ENCODE measurements at places on chromosomes 5 and 9. TPM values are rescaled to one million over a fixed set of nuclear protein-coding genes. Genes with fewer than 3 reads are reported as not detected.

Gene MYMK
- total RNA-seq, result not detected

Gene PCDHGA11
- not detected for total RNA-seq

DNA sequence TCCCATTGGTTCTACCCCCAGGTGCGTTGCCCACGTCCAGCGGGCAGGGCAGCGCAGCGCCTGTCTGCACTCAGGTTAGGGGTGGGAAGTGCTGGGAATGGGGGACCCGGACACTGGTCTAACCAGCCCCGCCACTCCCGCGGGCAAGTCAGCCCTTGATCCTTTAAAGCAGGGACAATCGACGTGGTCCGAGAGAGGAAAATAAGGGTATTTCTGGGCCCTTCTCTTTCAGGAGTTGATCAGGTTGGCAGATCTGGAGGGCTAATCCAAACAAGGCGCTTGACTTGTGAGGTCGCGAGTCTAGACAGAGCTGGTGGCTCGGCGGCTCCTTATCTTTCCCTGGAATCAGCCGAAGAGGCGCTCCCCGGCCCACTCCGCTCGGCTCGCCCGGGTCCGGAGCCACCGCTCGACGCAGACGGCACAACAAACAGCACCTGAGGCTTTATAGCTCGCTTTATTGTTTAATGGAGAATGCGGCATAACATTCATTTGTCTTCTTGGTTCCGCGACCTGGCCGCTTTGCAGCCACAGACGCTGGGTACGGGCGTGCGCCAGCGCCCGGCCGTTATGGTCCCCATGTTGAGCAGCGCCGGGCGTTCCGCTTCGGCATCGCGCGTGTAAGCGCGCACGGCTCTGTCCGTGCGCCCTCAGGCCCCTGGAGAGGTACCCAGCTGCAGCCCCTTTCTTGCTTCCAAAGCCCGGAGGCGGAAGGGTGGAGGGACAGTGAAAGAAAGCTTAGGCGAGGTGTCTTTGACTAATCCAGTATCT, 15.8 kb downstream of the ISL1 start:
- no peak for DNase-seq

DNA sequence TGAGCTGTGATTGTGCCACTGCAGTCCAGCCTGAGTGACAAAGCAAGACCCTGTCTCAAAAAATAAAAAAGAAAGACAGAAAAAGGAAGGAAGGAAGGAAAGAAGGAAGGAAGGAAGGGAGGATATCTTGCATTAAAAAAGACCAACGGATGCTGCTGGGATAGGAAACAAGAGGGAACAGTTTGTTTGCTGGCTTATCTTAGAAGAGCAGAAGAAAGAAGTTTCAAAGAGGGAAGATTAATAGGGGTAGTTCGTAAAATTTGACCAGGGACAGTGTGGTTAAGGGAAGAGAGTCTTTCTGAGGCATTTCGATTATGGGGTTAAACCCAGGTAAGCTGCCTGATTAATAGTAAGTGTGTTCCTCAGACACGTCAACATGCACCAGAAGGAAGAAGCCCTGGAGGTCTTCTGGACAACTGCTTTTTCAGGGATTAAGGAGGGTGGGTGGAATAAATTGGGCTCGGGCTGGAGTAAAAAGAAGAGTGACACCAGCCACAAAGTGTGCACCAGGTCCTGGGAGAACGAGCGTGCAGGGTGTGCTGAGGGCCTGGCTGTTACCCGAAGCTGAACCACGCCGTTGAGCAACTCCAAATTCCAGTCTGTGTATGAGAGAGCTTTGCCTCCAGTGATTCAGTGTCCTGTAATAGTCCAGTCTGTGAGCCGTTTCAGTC, 24.8 kb downstream of the FYB1 start:
- DNase-seq, result no peak

DNA sequence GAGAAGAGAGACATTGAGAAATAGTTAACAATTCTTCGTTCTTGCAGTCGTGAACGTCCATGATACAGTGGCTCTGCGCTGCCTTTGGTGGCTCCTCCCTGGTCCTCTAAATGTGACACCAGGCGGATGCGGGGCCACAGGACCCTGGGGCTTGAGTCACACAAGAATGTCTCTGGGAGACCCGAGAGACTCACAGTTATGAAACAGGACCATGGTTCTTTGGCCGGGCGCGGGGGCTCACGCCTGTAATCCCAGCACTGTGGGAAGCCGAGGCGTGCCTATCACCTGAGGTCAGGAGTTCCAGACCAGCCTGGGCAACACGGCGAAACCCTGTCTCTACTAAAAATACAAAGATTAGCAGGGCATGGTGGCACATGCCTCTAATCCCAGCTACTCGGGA, 767 bp upstream of the ZDHHC11 start:
- no peak for DNase-seq

DNA sequence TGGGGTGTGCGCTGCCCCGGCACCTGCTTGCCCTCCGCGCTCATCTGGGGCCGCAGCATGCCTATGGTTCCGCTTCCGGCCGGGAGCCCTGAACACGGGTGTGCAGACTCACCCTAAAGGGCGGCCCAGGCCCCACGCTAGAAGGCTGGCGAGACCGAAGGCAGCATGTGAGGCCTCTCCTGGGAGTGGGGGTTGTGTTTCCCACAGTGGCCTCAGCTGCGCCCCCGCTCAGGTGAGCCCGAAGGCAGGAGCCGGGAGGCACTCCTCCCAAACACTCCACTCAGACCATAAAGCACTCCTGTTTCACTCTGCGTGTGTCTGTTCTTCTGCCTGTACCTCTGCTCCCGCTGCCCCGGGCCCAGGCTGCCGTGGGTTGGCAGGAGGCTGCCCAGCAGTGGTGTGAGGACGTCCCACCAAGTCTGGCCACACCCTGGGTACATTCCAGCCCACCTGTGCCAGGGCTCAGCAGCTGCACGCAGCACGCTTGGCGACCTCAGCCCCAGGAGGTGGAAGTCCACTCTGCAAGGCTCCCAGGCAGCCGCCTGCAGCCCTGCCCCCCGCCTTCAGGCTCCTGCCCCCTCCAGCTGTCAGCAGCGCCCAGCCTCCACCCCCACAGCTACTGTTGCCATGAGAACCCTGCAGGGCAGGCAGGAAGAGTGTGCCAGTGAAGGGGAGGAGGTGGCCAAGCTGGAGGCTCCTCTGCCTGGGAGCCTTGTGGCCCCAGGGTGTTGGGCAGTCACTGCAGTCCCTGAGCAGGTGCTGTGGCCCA, 1.2 kb upstream of the AJM1 start:
- no peak for DNase-seq

DNA sequence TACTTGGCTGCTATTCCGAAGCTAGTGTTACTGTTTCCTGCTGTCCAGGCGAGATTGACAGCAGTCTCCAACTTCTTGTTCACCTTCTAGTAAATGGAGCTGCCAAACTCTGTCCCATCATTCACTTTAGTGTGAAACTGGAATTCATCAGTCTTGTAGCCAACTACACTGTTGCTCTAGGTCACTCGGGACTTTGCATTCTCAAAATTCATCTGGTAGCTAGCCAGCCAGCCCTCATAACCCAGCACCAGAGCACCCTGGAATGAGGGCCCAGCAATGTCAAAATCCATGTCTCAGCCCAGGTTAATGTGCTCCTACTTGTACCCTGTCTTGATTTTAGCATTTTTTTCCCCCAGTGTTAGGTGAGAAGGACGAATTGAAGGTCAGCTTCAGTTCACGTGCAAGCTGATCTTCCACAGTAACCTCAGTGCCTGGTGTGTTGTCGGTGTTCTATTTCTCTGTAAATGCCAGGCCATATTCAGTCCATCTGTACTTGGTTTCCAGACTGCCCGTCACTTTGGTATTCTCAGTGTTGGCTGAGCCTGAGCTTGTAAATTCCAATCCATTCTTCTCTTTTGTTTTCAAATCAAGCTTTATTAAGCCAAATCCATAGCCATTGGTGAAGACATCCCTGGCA, 28.9 kb downstream of the ZNF169 start:
- no peak for DNase-seq

GRCh38 chr9:15426019-15426418, 3.3 kb downstream of the SNAPC3 start:
- DNase-seq, result no peak

- peak; percentile 38 for DNase-seq
Measured at GRCh38 chr5:57383093-57383861, 99.3 kb downstream of the ACTBL2 start.

DNA sequence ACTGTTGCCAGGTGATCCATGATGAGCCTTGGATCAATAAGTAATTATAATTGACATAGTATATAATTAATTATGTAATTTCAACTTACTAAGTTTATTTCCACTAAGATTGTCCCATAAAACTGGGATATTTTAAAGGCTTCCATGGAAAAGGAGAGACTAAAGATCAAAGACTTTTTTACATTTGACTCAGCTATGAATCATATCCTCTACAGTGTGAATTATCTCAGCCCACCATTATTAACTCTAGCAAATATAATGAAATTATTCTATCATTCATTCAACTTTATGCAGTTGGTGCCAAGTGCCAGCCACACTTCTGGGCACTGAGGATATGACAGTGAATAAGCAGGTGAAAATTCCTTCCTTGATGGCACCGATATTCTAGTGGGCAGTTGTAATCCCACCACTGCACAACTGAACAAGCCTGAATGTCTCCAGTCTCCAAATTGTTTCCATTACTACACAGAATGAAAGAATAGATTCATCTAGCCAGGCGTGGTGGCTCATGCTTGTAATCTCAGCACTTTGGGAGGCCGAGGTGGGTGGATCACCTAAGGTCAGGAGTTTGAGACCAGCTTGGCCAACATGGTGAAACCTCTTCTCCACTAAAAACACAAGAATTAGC, 21.9 kb upstream of the TXN start:
- DNase-seq, result no peak

DNA sequence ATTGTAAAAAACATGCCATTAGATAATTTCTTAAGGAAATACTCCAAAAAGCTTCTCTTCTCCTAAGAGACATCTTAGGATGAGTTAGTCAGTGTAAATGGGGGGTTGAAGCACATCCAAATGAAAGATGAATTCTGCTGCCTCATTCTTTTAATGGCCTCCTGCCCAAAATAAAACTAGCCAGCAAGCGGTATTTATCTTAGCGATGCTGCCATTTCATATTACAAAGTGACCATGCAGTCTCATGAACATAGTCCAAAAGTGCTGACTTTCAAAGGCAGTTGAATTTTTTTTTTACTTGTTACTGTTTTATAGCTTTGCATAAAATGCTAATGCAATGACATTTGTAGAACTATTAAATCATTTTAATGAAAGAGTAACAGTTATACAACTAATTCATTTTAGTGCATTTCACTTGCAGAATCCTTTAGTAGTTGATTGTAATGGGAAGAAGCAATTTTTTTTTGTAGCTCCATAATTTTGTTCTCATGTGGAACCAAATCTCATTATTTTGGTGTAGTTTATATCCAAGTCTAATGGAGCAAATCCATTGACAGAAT, 151.5 kb downstream of the CAVIN4 start:
- DNase-seq, result no peak

GRCh38 chr5:96121364-96121763, 159.7 kb upstream of the ELL2 start:
- DNase-seq, result no peak

- peak; percentile 77 for DNase-seq
Measured at GRCh38 chr5:132238169-132238744, 10.6 kb upstream of the P4HA2 start.

Gene REXO4
- 19.7 TPM for total RNA-seq

Gene ADAMTS6
- total RNA-seq, result 1.6 TPM

- DNase-seq, result no peak
Measured at GRCh38 chr5:124706729-124707361, 39.6 kb downstream of the ZNF608 start.

- no peak for DNase-seq
Measured at GRCh38 chr5:174448662-174449061, 275.7 kb upstream of the MSX2 start.

- DNase-seq, result no peak
Measured at GRCh38 chr5:172833372-172833685, 722 bp upstream of the ERGIC1 start.

Gene UAP1L1
- total RNA-seq, result 21.9 TPM

Gene QRFP
- total RNA-seq, result not detected

DNA sequence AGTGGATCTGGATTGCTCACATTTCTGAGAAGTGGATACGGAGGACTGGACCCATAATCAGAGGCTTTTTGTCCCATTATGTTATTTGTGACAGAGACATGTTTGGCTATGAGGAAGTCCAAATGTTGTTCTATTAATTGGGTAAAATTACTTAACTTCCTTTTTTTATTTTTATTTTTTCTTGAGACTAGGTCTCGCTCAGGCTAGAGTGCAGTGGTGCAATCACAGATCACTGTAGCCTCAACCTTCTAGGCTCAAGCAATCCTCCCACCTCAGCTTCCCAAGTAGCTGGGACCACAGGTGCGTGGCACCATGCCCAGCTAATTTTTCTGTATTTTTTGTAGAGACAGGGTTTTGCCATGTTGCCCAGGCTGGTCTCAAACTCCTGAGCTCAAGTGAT, 11.9 kb upstream of the PGGT1B start:
- DNase-seq, result no peak

GRCh38 chr5:111551569-111552275, 39.4 kb upstream of the STARD4 start:
- DNase-seq, result no peak

Gene CCNJL
- total RNA-seq, result not detected

DNA sequence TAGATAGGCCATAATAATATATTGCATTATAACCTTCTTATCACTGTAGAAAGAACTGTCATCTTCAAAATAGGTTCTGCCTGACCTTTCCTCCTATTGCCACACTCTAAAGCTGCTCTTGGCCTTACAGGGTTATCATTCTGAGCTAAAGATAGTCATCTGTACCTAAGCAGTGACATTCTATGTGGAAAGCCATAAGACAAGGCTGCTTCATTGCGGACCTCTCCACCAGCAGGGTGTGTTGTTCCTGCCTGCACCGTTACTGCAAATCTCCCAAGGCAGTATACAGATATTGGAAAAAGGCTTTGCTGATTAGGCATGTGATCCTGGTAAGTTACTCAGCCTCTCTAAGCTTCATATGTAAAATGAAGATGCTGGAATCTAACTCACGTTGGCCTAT, 8.1 kb downstream of the ZNF622 start:
- no peak for DNase-seq

Gene NEURL1B
- total RNA-seq, result 3.0 TPM

DNA sequence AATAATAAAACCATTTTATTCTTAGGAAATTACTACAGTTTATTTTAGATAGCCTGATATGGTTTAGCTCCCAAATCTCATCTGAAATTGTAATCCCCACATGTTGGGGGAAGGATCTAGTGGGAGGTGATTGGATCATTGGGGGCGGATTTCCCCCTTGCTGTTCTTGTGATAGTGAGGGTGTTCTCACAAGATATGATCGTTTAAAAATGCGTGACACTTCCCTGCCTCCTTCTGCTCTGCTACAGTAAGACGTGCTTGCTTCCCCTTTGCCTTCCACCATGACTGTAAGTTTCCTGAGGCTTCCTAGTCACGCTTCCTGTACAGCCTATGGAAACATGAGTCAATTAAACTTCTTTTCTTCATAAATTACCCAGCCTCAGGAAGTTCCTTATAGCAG, 122.4 kb upstream of the FGF10 start:
- DNase-seq, result no peak

- peak; percentile 50 for DNase-seq
Measured at GRCh38 chr9:27365707-27366376, 68.9 kb upstream of the EQTN start.

Gene TEX48
- 1.5 TPM for total RNA-seq

All from activated CD4-positive, alpha-beta memory T cell treated with anti-CD3 and anti-CD28 coated beads, Interleukin-2, amount 10 ng/mL, durations not matched to agents 7 days and 5 days (primary cell).